ENCODE measurements at places on chromosomes 5 and 9. TPM values are rescaled to one million over a fixed set of nuclear protein-coding genes. Genes with fewer than 3 reads are reported as not detected.

Gene PCDHGB4
- total RNA-seq: 6.3 TPM

Gene PTGES
- not detected for total RNA-seq

DNA sequence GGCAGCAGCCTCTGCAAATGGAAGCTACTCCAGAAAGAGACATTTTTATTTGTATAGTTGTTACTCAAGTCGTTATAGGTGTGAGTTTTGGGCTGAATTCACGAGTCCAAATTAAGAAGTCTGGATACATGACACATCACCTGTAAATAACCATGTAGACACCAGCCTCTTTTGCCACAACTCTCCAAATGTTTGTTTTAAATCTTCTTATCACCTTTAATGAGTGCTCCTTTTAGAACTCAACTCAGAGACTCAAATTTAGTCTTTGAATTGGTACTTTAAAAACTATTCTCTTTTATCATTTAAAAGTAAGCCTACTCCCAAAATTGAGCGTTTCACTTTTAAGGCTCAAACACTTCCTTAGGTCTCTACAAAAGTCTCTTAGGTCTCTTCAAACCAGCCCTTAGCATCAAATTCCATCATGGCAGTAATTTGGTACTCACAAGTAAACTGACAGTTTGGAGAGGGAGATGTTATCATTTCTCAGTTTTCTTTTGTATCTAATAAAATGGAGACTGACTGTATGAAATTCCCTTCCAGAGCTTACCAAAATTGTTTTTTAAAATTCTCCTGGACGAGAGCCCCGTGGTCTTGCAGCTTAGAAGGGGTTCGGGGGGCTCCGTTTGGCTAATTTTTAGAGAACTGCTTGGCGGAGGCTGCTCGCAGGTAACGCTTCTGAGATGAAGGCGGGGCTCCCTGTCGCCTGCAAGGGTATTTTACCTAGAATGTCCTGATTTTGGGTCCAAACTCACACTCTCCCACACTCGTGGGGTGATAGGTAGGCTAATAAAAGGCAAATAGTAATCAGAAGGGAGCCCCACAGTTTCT lies 194.6 kb downstream of the MEF2C start:
- no peaks in the 10 kb centered on the region for H3K36me3 ChIP-seq
- no peak overlapping the region for H3K4me3 ChIP-seq
- H3K27ac ChIP-seq: no peak overlapping the region

DNA sequence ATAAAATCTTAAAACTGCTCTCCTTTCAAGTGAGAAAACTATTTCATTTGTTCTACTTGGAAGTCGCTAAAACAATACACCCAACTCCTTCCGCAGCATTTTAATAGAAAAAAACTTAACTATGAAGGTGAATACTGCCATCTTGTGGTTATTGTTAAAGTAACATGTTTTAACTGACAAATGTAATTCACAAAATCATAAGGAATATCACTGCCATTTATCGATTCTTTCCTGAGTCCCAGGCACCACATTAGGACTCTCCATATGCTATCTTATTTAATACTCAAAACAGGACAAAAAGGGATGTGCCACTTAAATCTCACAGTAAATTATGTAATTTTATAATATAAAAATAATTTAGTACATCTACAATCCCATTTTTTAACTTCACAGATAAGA lies 130.5 kb upstream of the ITGA1 start:
- H3K4me3 ChIP-seq: no peak overlapping the region
- no peaks in the 10 kb centered on the region for H3K36me3 ChIP-seq
- H3K27ac ChIP-seq: no peak overlapping the region
- no peaks in the 10 kb centered on the region for H3K27me3 ChIP-seq
- no peaks in the 10 kb centered on the region for H3K4me1 ChIP-seq
- peak; percentile 83 for DNase-seq

DNA sequence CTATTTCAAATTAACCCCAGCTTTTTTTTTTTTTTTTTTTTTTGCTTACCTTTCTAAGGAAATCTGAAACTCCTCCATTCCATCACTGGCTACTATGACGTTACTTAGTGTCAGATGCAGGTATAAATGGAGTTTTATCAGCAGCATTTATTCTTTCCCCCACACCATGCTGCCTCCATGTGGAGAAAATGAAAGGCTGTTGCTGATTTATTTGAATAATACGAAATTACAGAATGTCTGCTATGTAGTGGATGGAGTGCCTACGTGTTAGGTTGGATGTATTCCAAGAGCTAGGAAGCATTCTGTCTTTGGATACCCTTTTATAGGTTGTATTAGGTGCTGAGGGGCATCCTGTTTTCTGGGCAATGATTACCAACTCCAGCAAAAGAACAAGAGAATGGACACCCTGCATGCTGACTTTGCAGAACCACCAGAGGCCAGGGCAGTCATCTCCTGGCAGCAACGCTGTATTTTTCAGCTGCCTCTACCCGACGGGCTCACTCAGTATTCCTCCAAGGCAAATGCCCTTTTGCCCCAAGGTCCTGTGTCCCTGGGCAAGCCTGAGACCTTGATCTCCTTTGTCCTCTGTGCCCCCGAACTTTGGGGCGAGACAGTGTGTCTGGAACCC lies 199.5 kb downstream of the ALDH1A1 start:
- H3K27ac ChIP-seq: no peak overlapping the region
- no peak for DNase-seq
- no peak overlapping the region for H3K4me3 ChIP-seq
- H3K4me1 ChIP-seq: no peaks in the 10 kb centered on the region

Measured in Karpas-422 (cell line).